ENCODE measurements at places on chromosomes 13 and 19. TPM values are rescaled to one million over a fixed set of nuclear protein-coding genes. Genes with fewer than 3 reads are reported as not detected.

Gene ZNF442
- total RNA-seq = not detected

Gene PLIN5
- 0.10 TPM for total RNA-seq

Gene RFXAP
- 1.0 TPM for total RNA-seq

Gene PTH2
- not detected for total RNA-seq

Gene SIGLEC5
- not detected for total RNA-seq

Gene TTC9B
- 0.29 TPM for total RNA-seq

Gene SLC10A2
- not detected for total RNA-seq

Gene LGALS14
- total RNA-seq = not detected

Gene TYROBP
- total RNA-seq = not detected

Gene FOSB
- 11.1 TPM for total RNA-seq

Gene ZNF546
- 3.2 TPM for total RNA-seq

Gene PCDH20
- not detected for total RNA-seq

Gene CKM
- total RNA-seq = not detected

Gene KLK4
- total RNA-seq = not detected

Gene ZNF829
- 0.37 TPM for total RNA-seq

Gene PRTN3
- 0.62 TPM for total RNA-seq
